ENCODE measurements at places on chromosomes 12 and 14. TPM values are rescaled to one million over a fixed set of nuclear protein-coding genes. Genes with fewer than 3 reads are reported as not detected.

The MORN3 gene
- total RNA-seq: 0.16 TPM

- no peak for DNase-seq
These were observed 797.1 kb downstream of the BCL11B start for GRCh38 chr14:98474900-98475299.

The SLCO1B1 gene
- total RNA-seq: not detected

The RASAL1 gene
- 0.11 TPM for total RNA-seq

All from urinary bladder (tissue), 4 donors.